Heart left ventricle (tissue), 16 donors: ENCODE measurements at places on chromosomes 4 and X.

DNA sequence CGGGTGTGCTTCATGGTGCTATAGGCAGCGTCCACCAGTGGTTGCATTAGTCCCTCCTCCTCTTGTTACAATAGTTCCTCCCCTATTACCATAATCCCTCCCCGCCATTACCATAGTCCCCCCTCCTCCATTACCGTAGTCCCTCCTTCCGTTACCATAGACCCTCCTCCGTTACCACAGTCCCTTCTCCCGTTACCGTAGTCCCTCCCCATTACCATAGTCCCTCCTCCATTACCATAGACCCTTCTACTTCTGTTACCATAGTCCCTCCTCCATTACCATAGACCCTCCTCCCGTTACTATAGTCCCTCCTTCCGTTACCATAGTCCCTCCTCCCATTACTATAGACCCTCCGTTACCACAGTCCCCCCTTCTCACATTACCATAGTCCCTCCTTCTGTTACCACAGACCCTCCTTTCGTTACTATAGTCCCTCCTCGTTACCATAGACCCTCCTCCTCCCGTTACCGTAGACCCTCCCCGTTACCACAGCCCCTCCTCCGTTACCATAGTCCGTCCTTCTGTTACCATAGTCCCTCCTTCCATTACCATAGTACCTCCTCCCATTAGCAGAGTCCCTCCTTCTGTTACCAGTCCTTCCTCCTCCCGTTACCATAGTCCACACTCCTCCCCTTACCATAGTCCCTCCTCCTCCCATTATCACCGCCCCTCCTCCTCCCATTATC, 129.6 kb downstream of the DHRSX start:
- DNase-seq, result no peak

DNA sequence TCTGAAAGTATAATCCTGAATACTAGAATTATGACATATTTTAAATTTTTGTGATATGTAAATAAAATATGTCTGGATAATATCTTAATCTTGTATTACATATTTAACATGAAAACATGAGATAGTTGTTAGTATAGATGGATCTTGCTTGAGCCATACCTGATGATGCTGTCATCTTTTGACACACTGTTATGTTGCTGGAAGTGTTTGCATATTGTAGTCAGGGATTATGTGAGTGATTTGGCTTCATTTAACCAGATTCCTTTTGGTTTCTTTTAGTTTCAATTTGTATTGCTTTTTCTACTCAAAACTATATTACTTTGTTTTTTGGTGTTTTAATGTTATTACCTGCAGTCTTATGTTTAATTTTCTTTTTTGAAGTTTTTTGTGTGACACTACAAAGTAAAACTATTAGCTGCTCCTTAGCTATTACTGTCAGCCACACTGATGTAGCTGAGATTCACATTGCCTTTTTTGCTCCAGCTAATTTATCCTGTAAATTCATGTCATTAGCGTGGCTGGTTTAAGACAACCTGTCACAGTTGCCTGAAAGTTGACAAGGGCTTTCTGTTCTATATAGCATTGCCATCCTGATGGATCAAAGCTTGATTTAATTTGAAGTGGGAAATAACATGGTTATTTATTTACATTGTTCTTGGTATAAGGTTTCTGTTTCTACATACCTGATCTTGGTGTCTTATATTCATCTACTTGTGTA, 33.7 kb downstream of the METAP1 start:
- DNase-seq, result no peak

- DNase-seq, result no peak
These were observed 12.7 kb downstream of the OPHN1 start for GRCh38 chrX:68420559-68420958.

DNA sequence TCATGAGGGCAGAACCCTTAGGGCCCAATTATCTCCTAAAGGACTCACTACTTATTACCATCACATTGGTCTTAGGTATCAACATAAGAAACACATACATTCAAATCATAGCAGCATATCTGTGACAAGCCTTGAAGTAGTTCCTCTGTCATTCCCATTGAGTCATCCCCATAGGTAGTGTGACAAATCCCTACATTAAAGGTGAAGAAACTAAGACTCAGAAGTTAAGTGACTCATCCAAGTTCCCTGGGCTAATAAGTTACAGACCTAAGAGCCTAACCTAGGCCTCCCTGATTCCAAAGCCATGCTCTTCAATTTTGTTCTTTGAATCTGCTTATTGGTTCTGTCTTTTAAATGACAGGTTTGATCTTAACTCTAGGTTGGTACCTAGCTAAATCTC, 58.2 kb downstream of the CD38 start:
- no peak for DNase-seq

DNA sequence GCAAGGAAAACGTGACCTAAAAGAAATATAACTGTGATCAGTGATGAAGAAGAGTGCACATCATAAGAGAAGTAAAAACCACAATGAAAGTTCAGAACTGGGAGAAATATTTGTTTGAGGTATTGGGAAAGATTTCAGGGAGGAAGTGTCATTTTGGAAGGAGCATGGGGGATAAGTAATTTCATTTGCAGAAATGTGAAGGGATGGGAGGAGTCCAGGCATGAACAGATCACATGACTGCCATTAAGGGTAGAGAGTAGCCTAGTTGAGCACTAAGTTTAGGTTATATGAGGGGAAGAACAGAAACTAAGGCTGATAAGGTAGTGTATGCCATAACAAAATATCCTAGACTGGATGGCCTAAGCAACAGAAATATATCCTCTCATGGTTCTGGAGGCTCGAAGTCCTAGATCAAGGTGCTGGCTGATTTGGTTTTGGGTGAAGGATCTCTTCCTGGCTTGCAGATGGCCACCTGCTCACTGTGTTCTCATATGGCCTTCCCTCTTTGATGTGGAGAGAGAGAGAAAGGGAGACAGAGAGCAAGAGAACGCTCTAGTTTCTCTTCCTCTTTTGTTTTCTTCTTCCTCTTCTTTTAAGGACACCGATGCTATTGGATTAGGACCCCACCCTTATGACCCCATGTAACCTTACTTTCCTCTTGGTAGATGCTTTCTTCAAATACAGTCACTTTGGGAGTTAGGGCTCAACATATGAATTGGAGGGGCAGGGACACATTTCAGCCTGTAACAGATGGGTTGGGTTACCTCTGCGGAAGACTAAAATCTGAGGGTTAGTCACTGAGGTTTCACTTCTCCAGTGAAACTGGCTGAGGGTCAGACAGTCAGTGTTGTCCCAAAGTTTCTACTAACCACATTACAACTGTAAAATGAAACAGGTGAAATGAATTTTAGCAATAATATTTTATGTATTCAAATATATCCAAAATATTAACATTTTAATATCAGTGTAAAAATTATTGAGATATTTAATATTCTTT, 77.9 kb downstream of the EGF start:
- no peak for DNase-seq

- DNase-seq, result no peak
These were observed 64.1 kb downstream of the TMA16 start for GRCh38 chr4:163558539-163559044.

- no peak for DNase-seq
These were observed 49.8 kb upstream of the PRPS2 start for GRCh38 chrX:12741416-12741815.

DNA sequence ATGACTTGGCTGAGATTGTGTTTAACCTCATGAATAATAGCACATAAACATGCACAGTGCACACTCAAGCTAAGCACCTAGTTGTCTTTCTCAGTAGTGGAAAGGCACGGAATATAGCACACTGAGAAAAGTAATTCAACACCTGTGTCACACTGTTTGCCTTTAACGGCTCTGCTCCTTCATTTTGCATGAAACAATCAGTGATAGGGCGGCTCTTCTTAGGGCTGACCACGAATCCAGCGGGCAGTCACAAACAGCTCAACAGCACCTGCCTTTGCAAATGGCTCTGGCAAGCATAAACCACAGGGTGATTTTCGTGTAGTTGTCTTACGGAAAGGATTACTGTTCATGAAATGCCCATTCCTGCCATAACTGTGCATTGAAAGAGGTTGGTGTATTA, 954.0 kb upstream of the TENM3 start:
- no peak for DNase-seq

DNA sequence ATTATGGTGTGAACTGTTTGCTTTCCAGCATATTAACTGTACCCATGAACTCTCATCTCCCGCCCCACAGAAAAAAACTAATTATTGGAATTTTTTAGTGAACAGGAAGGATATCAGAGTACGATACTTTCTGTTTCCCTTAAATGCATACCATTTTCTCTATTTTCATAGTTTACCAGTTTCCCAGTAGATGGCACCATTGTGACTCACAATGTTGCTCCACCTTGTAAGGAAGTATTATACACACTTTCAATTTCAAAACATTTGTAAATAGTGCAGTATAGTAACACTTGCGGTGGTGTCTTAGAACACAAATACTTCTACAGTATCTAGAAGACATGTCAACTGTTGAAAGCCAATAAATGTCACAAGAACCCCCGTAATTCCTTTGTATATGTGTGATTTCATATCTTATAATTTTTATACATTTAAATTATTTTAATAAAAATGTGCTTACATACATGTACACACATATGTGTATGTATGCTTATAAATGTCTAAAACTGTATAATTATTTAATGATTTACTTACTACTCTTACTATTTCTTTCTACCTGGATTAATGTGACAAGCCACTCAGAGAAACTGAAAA, 167.3 kb downstream of the SLIT2 start:
- DNase-seq, result no peak
